ENCODE measurements at places on chromosomes 1 and 21. TPM values are rescaled to one million over a fixed set of nuclear protein-coding genes. Genes with fewer than 3 reads are reported as not detected.

The MANEAL gene
- 0.65 TPM for total RNA-seq

The CNIH3 gene
- 6.4 TPM for total RNA-seq

- H3K27me3 ChIP-seq: no peaks in the 10 kb centered on the region
- DNase-seq: no peak
- no peaks in the 10 kb centered on the region for H3K36me3 ChIP-seq
- no peaks in the 10 kb centered on the region for H3K4me1 ChIP-seq
Observed at GRCh38 chr1:101073836-101074235, 48.3 kb upstream of the DPH5 start.

- H3K36me3 ChIP-seq: no peaks in the 10 kb centered on the region
- DNase-seq: no peak
- H3K4me1 ChIP-seq: no peaks in the 10 kb centered on the region
- H3K4me3 ChIP-seq: no peak overlapping the region
- H3K27ac ChIP-seq: no peak overlapping the region
Observed at GRCh38 chr1:58041621-58042020, 504.9 kb downstream of the OMA1 start.

GRCh38 chr1:58780411-58780810 lies 3.4 kb downstream of the JUN start:
- no peak for DNase-seq
- H3K27ac ChIP-seq: peak overlapping the region; percentile 91
- H3K36me3 ChIP-seq: peaks cover 22% of the 10 kb centered on the region
- H3K4me1 ChIP-seq: 0 out of 2 replicates have a peak, but pooled peaks cover 15% of the 10 kb centered on the region

The BEND5 gene
- not detected for total RNA-seq

The CFHR2 gene
- not detected for total RNA-seq

The CHRM3 gene
- total RNA-seq: not detected
